ENCODE measurements at places on chromosomes 7 and 10. TPM values are rescaled to one million over a fixed set of nuclear protein-coding genes. Genes with fewer than 3 reads are reported as not detected.
A peak's percentile ranks its signal among the peaks of the same experiment; 100 is the strongest.

The SEC31B gene
- total RNA-seq = 17.4 TPM

DNA sequence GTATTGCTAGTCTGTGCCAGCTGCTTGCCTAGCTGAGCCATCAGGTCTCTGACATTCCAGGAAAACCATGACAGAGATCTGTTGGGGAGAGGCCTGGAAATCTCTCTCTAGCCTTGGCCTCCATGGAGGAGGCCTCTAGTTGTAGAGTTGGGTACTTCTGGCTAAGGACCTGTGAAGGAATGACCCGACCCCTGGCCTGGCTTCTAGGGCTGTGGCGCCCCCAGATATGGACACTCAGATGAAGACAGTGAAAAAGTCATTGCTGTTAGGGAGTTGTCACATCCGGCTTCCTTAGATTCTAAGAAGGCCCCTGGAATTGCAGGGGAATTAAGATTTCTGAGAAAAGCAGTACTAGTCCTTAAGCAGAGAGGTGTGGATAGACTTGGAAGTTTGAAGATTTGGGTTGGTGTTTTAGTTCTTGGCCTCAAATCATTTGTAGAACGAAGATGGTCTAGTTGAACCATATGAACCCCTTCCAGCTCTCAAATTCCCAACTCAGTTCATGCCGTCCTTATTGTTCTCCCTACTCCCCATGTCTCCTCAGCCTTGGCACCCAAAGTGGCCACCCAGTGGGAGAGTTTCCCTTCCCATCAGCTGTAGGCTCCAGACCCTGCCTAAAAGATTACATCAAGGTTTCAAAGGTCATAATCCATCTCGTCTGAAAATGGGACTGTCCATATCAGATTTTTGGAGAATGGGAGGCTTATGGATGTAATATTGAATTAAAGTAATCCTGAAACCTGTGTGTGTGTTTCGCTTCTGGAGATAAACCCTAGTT, 7.0 kb downstream of the HHEX start:
- no peak for DNase-seq

- no peak for DNase-seq
Observed at GRCh38 chr7:146314962-146315361, 198.4 kb downstream of the CNTNAP2 start.

The MET gene
- total RNA-seq = 7.5 TPM

DNA sequence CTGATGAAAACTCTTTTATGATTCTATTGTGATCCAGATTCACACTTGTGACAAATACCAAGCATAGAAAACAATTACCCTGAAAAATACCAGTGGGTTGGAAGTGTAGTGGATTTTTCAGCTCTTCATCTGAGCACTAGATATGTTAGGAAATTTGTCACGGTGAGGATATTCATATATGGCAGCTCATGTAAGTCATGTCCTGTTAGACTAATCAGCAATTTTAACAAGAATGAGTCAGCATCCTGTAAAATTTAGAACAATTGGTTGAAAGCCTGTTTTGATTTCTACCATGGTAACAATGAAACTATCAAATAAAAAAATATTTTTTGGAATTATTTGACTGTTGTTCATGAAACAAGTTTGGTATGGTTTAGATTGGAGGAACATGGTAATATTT, 334.3 kb downstream of the CACNA2D1 start:
- DNase-seq = peak; percentile 67

- DNase-seq = peak; percentile 19
Observed at GRCh38 chr7:32206987-32207386, 136.8 kb upstream of the PDE1C start.

- DNase-seq = peak; percentile 59
Observed at GRCh38 chr10:86225103-86225782, 141.4 kb downstream of the GRID1 start.

- DNase-seq = no peak
Observed at GRCh38 chr10:13158401-13158800, 3.0 kb upstream of the MCM10 start.

- DNase-seq = peak; percentile 58
Observed at GRCh38 chr10:116521424-116522290, 24.1 kb upstream of the PNLIP start.

GRCh38 chr7:105067691-105068090, 53.7 kb downstream of the KMT2E start:
- no peak for DNase-seq

DNA sequence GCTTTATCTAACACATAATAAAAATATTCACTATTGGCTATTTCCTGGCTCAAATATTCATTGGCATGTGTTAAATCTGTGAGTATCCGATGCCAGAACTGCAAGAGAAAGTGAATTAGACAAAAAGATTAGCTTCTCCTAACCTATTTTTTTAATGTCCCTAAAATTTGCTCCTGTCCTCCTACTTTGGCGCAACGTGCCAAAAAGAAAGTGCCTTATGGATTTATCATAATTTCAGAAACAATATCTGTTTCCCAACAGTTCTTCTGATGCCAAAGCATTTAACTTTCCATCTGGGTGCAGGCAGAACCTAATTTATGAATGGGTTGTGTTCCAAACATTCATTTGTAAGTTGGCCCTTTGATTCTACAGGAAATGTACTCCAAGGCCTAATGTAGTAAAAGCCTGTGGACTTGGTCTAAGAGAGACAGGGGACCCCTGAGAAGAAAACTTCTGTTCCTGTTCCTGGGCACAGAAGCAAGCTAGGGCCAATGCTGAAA, 15.4 kb downstream of the PIP4K2A start:
- peak; percentile 63 for DNase-seq

DNA sequence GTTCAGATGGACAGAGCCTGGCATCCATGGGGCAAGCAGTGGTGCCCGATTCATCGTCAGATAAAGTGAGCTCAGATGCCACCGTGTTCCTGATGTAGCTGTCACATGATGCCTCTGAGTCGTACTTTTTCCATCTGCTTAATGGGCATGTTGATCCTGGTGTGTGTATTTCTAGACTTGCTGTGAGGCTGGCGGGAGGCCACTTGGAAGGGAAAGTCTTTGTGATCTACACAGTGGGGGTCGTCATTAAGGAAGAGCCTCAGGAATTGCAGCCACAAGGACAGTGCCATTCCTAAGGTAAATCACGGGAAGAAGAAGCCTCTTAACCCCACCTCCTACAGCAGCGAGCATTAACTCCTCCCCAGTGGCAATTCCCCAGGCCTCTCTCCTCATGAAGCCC, 63.0 kb downstream of the RGS10 start:
- no peak for DNase-seq

DNA sequence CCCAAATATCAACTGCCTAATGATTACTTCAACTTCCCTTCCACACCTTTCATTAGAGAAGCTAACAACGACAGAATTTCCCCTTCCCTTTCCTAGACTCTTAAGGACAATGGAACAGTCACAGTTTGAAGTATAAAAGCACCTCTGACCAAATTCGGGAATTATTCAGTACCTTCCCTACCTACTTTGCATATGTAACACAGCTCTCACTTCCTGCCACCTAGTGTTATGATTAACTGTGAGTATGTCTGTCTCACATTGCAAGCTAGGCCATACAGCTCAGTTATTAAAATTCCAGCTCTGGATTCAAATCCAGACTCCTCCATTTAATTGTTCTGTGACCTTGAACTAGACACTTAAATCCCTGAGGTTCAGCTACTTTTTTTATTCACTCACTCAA, 44.8 kb upstream of the HPSE2 start:
- no peak for DNase-seq

- no peak for DNase-seq
Observed at GRCh38 chr10:117350909-117351308, 24.3 kb downstream of the PDZD8 start.

DNA sequence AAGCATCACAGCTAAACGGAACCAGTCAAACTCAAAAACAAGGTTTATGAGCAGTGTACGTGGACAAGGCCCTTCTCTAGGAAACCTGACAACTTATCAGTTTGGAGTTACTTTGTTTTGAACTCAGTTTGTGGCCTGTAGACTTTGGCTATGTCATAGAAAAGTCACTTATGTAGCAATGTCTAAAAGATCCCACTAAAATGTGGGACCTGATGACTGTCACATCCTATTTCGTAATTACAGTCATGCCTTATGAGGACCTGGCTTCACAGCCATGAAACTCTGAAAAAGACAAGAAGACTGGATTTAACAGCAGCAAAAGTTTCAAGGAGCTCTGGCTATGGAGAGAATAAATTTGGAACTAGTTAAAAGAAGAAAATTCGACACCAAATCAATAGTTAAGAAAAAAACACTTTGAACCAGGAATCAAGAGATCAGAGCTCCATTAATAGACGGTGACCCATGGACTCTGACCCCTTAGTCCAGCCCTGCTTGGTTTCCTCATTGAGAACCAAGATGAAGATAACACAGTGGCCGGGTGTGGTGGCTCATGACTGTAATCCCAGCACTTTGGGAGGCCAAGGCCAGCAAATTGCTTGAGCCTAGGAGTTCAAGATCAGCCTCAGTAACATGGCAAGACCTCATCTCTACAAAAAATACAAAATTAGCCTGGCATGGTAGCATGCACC, 204.3 kb downstream of the SFMBT2 start:
- DNase-seq = no peak

The SLC29A3 gene
- 1.2 TPM for total RNA-seq

The IFIT1B gene
- total RNA-seq = not detected

The PLEKHS1 gene
- total RNA-seq = not detected

DNA sequence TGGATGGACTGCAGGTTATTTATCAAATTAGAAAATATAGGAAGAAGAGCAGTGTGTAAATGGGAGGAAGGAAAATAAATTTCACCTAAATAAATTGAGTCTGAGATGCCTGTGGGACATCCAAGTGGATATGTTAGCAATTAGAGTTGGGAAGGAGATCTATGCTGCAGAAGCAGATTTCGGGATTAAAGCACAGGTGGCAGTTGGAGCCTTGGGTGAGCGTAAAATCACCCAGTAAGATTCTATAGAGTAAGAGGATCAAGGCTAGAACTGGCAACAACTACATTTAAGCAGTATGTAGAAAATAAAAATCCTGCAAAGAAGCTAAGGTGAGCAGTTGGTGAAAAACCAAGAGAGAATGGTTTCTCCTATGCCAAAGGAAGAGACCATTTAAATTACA, 8.4 kb downstream of the TRIM4 start:
- DNase-seq = no peak

DNA sequence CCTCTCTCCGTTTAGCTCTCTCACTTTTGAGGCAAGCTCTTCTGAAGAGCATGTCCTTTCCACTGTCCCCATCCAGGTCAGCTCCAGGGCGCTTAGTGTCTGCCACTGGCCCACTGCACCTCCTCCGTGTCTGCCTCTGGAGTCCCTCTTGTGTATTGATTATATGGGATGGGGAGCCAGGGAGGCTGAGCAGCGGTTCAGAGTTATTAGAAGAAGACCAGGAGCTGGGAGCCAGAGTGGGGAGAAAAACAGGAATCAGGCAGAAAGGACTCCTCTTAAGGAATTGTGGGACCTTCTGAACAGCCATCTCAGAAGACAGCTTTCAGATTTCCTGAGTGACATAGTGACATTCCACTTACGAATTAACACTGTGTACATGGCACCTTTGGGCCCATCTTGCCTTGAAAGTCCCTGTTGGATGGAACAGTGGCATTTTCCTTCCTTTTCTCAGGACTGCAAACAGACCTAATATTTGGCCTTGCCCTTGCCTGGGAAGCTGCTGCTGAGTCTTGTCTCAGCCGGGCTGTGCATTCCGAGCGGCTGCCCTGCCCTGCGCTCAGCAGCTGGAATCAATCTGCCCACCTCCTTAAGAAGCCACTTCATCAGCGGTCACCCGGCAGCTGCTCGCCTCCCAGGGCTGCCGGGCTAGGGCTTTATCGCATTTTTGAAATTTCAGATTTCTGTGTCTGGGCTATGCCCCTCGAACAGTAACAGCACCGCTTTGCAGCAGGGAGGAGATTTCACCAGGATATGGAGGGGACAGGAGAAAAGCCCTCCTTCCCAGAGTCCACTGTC, 81.1 kb upstream of the PRKG1 start:
- peak; percentile 86 for DNase-seq

- no peak for DNase-seq
Observed at GRCh38 chr10:132299371-132300336, 8.1 kb downstream of the STK32C start.

- no peak for DNase-seq
Observed at GRCh38 chr10:6230315-6230714, 27.6 kb downstream of the PFKFB3 start.

GRCh38 chr7:137734221-137734620, 112.6 kb downstream of the DGKI start:
- peak; percentile 55 for DNase-seq

The TSPAN12 gene
- 5.6 TPM for total RNA-seq

DNA sequence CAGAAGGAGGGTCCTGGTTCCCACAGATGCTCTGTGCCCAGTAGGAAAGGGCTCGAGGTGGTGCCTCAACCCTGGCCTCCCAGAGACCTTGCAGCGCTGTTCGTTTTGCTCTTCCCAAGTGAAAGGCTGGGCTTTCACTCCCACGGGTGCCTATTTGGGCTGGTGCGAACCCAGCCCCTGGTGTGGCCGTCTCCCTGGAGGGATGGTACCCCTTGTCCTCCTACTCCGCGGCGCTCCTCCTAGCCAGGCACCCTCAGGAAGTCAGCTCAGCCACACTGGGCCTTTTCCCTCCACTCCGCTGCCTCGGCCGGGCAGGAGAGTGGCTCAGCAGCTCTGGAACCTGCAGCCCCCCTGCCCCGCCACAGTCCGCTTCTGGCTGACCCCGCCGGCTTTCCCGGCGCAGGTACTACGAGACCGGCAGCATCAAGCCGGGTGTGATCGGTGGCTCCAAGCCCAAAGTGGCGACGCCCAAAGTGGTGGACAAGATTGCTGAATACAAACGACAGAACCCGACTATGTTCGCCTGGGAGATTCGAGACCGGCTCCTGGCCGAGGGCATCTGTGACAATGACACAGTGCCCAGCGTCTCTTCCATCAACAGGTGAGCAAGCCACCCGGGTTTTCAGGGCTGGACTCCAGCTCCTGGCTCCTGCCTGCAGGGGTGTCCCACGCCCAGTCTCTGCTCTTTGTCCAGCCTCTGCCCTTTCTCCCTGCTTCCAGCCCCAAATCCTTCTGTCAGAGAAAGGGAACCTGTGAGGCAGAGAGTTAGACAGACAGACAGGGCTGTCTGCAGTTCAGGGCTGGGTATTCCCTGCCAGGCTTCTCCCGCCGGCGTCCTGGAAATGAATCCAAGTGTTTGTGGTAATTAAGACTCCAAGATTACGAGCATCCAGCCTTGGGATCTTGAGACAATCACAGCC, 5.2 kb downstream of the PAX2 start:
- no peak for DNase-seq

DNA sequence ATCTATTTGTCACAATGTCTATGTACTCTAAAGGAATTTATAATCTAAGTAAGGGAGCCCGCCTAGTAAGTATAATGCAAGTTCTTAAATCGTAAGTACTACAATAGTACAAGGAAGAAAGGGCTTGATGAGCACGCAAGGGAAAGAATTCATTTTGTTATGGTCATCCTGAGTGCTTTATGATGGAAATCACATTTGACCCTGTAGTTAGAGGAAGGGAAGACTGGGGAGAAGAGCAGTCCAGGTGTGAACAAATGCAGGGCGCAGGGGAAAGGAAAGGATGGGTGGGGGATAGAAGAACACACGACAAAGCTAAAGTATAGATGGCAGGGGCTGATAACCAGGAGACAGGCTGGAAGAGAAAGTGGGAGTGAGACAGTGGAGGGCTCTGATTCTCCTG, 88.2 kb upstream of the ARMC3 start:
- no peak for DNase-seq

DNA sequence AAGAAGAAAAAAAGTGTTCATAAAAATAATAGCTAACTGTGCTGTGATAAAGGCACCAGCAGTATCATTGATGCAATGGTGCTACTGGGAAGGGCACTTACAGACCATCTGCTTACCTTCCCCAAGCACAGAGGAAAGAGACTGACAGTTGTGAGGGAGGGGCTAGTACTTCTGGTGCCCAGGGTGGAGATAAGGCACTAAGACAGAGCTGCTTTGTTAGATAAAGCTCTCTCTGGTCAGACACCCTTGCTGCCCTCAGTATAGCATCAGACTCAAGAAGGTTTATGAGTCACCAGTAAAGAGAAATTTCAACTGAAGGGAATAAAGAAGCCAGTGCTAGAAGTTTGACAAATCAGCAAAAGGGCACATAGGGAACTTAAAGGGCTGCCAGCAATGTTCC, 325.6 kb downstream of the HPSE2 start:
- no peak for DNase-seq
